ENCODE measurements at places on chromosomes 11 and 22.

DNA sequence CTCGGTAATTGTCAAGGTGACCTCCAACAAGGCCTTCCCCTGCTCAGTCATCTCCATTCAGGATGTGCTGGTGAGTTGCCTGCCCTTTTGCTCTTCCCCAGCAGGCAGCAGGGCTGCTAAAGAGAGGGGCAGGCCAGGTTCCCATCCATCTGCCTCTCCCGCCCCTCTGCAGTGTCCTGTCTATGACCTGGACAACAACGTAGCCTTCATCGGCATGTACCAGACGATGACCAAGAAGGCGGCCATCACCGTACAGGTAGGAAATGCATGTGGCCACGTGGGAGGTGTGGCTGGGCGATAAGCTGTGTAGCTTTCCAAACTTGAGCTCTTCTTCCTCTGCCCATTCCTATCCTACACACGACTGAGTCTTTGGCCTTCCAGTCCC is 4.0 kb downstream of the SIDT2 start:
- no peak overlapping the region for H3K4me3 ChIP-seq
- peaks cover 59% of the 10 kb centered on the region for H3K36me3 ChIP-seq
- no peak overlapping the region for H3K27ac ChIP-seq
- peaks cover 53% of the 10 kb centered on the region for H3K4me1 ChIP-seq
- no peaks in the 10 kb centered on the region for H3K27me3 ChIP-seq
- no peak for DNase-seq

- H3K27ac ChIP-seq = peak overlapping the region; percentile 82
- no peaks in the 10 kb centered on the region for H3K27me3 ChIP-seq
- DNase-seq = peak; percentile 35
- peaks cover 34% of the 10 kb centered on the region for H3K4me1 ChIP-seq
- H3K4me3 ChIP-seq = no peak overlapping the region
- H3K36me3 ChIP-seq = no peaks in the 10 kb centered on the region
Observed at GRCh38 chr22:39292561-39293074, 26.8 kb downstream of the RPL3 start.

GRCh38 chr11:36131721-36132397 is 157.4 kb downstream of the COMMD9 start:
- no peaks in the 10 kb centered on the region for H3K4me1 ChIP-seq
- no peak overlapping the region for H3K4me3 ChIP-seq
- H3K27ac ChIP-seq = no peak overlapping the region
- H3K36me3 ChIP-seq = no peaks in the 10 kb centered on the region
- no peak for DNase-seq

- H3K4me1 ChIP-seq = peaks cover under 1% of the 10 kb centered on the region
- DNase-seq = no peak
- H3K4me3 ChIP-seq = no peak overlapping the region
- no peaks in the 10 kb centered on the region for H3K27me3 ChIP-seq
- H3K27ac ChIP-seq = no peak overlapping the region
Observed at GRCh38 chr22:27996529-27996925, 77.5 kb upstream of the PITPNB start.

- DNase-seq = no peak
- H3K27me3 ChIP-seq = no peaks in the 10 kb centered on the region
- H3K4me1 ChIP-seq = no peaks in the 10 kb centered on the region
- H3K4me3 ChIP-seq = no peak overlapping the region
Observed at GRCh38 chr11:24421766-24422165, 75.1 kb upstream of the LUZP2 start.

DNA sequence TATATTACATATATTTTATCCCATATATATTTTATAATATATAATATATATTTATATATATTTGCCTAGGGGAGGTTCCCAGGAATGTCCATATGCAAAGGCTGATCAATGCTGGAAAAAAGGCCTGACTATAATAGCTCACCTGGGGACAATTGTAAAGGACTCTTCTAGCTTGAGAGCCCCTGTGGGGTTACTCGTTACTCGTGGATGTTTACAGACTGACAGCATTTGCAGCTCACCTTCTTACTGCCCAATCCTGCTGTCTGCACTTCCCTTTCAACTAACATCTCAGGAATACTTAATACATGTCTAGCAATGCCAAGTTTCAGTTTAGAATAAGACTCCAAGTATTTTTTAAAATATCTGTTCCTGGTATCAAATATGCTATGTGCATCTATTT is 1365.4 kb upstream of the RAG2 start:
- no peak for DNase-seq
- H3K27ac ChIP-seq = no peak overlapping the region
- H3K4me3 ChIP-seq = no peak overlapping the region
- H3K36me3 ChIP-seq = no peaks in the 10 kb centered on the region
- H3K27me3 ChIP-seq = no peaks in the 10 kb centered on the region

- H3K4me3 ChIP-seq = no peak overlapping the region
- H3K27ac ChIP-seq = no peak overlapping the region
- H3K27me3 ChIP-seq = peaks cover 3% of the 10 kb centered on the region
- H3K4me1 ChIP-seq = no peaks in the 10 kb centered on the region
- no peak for DNase-seq
- no peaks in the 10 kb centered on the region for H3K36me3 ChIP-seq
Observed at GRCh38 chr11:69721745-69722144, 17.9 kb upstream of the FGF19 start.

- no peak overlapping the region for H3K4me3 ChIP-seq
- peaks cover 40% of the 10 kb centered on the region for H3K27me3 ChIP-seq
- no peaks in the 10 kb centered on the region for H3K36me3 ChIP-seq
- peaks cover 9% of the 10 kb centered on the region for H3K4me1 ChIP-seq
- no peak for DNase-seq
- no peak overlapping the region for H3K27ac ChIP-seq
Observed at GRCh38 chr22:28379951-28380350, 299.7 kb downstream of the TTC28 start.

DNA sequence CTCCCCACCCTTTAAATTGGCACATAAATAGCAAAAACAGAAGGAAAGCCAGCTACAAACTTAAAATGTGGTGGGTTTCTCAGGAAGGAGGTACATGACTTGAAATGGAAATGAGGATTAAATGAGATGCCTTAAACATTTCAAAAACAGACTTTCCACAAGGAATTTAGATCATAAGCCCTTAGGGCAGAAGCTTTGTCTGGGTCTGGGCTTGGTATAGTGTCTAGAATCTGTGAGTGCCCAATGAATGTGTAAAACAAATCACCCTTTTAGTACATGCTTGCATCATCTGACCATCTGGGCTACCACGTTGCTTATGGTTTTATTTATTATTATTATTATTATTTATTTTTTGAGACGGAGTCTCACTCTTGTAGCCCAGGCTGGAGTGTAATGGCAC is 37.1 kb upstream of the CREB3L1 start:
- H3K36me3 ChIP-seq = no peaks in the 10 kb centered on the region
- no peak overlapping the region for H3K27ac ChIP-seq
- DNase-seq = no peak
- peaks cover 47% of the 10 kb centered on the region for H3K4me1 ChIP-seq
- no peaks in the 10 kb centered on the region for H3K27me3 ChIP-seq
- no peak overlapping the region for H3K4me3 ChIP-seq

- no peaks in the 10 kb centered on the region for H3K36me3 ChIP-seq
- H3K27me3 ChIP-seq = no peaks in the 10 kb centered on the region
- DNase-seq = no peak
- H3K4me3 ChIP-seq = no peak overlapping the region
Observed at GRCh38 chr11:108616549-108616948, 23.0 kb upstream of the EXPH5 start.

DNA sequence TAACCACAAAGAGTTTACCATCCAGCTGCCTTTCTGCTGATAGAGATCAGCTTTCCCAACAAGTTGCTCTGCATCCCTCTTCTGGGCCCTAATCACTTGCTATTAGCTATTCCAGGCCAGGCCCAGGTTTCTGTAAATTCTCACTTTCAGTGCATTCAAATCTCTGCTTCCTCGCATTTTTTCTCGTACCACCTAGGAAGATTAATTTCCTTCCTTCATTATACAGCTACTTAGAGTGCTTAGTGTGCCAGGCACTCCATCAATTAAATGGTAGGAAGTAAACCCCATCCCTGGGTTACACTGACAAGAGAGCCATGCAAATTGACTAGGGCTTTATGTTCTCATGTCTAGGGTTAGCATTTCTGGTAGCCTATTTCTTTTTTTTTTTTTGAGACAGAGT is 9.7 kb downstream of the SIAE start:
- H3K27me3 ChIP-seq = no peaks in the 10 kb centered on the region
- H3K4me1 ChIP-seq = no peaks in the 10 kb centered on the region
- H3K27ac ChIP-seq = no peak overlapping the region

- no peaks in the 10 kb centered on the region for H3K36me3 ChIP-seq
- H3K4me1 ChIP-seq = peaks cover 4% of the 10 kb centered on the region
Observed at GRCh38 chr11:17385926-17386325, 2.5 kb downstream of the KCNJ11 start.

DNA sequence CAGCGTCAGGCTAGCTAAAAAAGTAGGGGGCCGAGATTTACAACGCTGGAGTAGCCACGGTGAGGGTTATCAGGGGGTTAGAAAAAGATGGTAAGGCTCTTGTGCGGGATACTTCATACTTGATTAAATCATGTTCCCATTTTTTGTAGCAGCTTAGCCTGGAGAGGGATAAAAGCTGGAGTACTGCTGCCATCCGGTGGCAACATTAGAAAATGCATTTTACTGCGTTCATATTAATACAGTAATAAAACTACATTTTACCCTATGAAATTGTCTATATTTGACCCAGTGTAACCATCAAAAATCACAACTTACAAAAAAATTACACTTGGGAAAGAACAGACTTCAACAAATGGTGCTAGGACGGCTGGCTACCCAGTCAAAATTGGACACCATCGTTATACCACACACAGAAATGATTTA is 17.3 kb downstream of the RPUSD4 start:
- peaks cover 3% of the 10 kb centered on the region for H3K4me1 ChIP-seq
- no peaks in the 10 kb centered on the region for H3K27me3 ChIP-seq
- no peak for DNase-seq
- no peak overlapping the region for H3K4me3 ChIP-seq
- no peak overlapping the region for H3K27ac ChIP-seq

GRCh38 chr11:126518972-126519690 is 163.6 kb downstream of the ST3GAL4 start:
- no peak overlapping the region for H3K4me3 ChIP-seq
- DNase-seq = no peak
- H3K27me3 ChIP-seq = no peaks in the 10 kb centered on the region
- no peaks in the 10 kb centered on the region for H3K4me1 ChIP-seq
- no peaks in the 10 kb centered on the region for H3K36me3 ChIP-seq

GRCh38 chr11:21105196-21105917 is 436.0 kb downstream of the NELL1 start:
- H3K4me1 ChIP-seq = no peaks in the 10 kb centered on the region
- no peak overlapping the region for H3K27ac ChIP-seq
- no peak for DNase-seq
- no peaks in the 10 kb centered on the region for H3K36me3 ChIP-seq

DNA sequence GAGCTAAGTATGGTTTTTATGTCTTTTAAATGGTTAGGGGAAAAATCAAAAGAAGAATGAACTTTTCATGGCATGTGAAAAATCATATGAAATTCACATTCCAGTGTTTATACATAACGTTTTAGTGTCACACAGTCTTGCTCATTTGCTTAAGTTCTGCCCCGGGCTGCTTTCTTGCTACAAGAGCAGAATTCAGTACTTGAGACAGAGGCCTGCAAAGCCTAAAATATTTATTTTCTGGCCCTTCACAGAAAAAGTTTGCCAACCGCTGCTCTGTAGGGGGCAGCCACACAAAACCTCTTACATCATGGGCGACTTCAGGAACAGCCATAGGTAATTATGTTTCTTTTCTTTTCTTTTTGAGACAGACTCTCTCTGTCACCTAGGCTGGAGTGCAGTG is 1.0 kb upstream of the ATG2A start:
- H3K36me3 ChIP-seq = peaks cover 12% of the 10 kb centered on the region
- H3K4me1 ChIP-seq = peaks cover 21% of the 10 kb centered on the region
- H3K27me3 ChIP-seq = no peaks in the 10 kb centered on the region
- peak overlapping the region; percentile 94 for H3K4me3 ChIP-seq
- H3K27ac ChIP-seq = peak overlapping the region; percentile 72

DNA sequence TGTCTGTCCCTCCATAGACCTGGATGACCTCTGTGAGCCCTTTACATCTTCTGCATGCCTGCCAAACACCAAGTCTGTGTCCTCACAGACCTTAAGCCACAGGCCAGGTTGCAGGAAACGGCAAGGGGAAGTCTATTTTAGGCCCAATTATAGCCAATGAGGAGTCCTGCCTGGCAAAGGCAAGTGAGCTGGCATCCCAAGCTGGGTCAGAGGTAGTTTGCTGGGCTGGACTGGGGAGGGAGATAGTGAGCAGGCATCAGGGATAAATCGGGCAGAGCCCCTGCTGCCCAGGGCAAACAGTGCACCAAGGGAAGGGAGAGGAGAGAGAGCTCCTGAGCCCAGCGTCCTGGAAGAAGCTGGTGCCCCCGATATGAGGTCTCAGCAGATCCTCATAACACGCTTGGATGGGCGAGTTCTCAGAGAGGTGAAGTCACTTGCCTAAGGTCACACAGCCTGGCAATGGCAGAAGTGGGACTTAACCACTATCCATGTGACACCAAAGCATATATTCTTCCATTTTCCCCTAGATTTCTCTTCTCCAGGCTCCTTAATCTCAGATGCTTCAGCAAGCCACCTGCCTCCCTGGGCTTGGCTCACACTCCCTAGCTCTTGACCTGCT is 3.7 kb upstream of the RELT start:
- no peaks in the 10 kb centered on the region for H3K36me3 ChIP-seq
- DNase-seq = no peak
- H3K27me3 ChIP-seq = no peaks in the 10 kb centered on the region
- H3K4me3 ChIP-seq = no peak overlapping the region

- no peak within 1 kb of the TSS for H3K27ac ChIP-seq
- DNase-seq = no peak
- H3K4me3 ChIP-seq = peak within 1 kb of the TSS; percentile 48
- H3K27me3 ChIP-seq = peaks cover 8% of the 10 kb centered on the region
- peaks cover 30% of the 10 kb centered on the region for H3K4me1 ChIP-seq
- H3K36me3 ChIP-seq = no peaks in the 10 kb centered on the region
Observed at GRCh38 chr11:125903711-125904659, at the start of gene DDX25. TSS of gene DDX25 (plus strand) at chr11:125904508. CDS start at chr11:125904518, 10 bp downstream.

GRCh38 chr22:21972293-21972779 is 10.3 kb downstream of the TOP3B start:
- no peaks in the 10 kb centered on the region for H3K27me3 ChIP-seq
- no peak for DNase-seq
- H3K27ac ChIP-seq = no peak overlapping the region
- no peaks in the 10 kb centered on the region for H3K4me1 ChIP-seq

GRCh38 chr11:117232911-117233409 is 489 bp downstream of the RNF214 start:
- H3K36me3 ChIP-seq = peaks cover 12% of the 10 kb centered on the region
- peak overlapping the region; percentile 89 for H3K4me3 ChIP-seq

GRCh38 chr11:8080069-8080670 is 841 bp upstream of the TUB start:
- no peak for DNase-seq
- H3K27me3 ChIP-seq = peaks cover 40% of the 10 kb centered on the region
- peaks cover 6% of the 10 kb centered on the region for H3K4me1 ChIP-seq
- H3K36me3 ChIP-seq = no peaks in the 10 kb centered on the region
- H3K4me3 ChIP-seq = peak overlapping the region; percentile 59

DNA sequence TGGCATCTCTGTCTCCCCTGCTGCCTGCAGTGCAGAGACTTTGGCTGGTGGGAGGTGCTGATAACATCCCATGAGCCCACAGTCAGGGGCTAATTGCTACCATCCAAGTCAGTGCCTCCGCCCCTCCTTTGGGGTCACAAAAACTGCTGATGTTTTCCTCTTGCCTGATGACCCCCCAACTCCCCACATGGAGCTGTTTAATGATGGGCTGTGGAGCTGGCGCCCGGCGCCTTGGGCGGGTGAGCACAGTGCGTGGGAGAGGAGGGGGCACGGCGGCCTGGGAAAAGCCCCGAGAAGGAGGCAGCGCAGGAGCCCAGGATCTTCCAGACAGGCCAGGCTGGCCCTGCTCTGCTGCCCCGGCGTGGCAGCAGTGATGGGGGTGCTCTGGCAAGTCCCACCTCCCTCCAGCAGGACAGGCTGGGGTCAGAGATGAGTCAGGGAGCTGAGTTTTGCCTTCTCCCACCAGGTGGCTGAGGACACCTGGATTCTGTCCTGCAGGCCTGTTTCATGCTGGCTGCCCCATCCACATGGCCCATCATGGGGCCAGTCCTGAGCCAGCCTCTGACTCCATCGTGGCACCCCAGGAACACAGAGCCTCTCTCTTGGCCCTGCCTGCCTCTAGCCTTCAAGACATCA is 43.8 kb downstream of the NECTIN1 start:
- DNase-seq = no peak
